ENCODE measurements at places on chromosomes 5 and 9.

GRCh38 chr9:35829084-35829763 is at the start of gene TMEM8B:
TMEM8B (plus strand) TSS chr9:35829228; CDS start chr9:35829448, 220 bp downstream.
- peak; percentile 85 for DNase-seq

GRCh38 chr5:140295414-140295813 is 7.5 kb downstream of the PFDN1 start:
- no peak for DNase-seq

GRCh38 chr5:147248561-147248960 is 13.7 kb downstream of the STK32A start:
- no peak for DNase-seq

DNA sequence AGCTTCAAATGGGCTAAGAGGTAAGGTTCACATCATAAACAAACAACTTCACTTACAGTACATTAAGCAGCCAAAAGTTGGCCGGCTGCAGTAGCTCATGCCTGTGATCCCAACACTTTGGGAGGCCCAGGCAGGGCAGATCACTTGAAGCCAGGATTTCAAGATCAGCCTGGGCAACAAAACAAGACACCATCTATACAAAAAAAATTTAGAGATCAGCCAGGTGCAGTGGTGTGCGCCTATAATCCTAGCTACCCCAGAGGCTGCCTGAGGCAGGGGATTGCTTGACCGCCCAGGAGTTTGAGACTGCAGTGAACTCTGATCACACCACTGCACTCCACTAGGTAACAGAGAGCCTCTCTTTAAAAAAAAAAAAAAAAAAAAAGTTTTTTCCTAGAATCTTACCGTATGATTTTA is 16.9 kb downstream of the UBTD2 start:
- no peak for DNase-seq

- DNase-seq: no peak
These were observed 2.1 kb downstream of the EDIL3 start for GRCh38 chr5:84382363-84383295.

- no peak for DNase-seq
These were observed 34.5 kb upstream of the RASA1 start for GRCh38 chr5:87233143-87233542.

GRCh38 chr5:64569858-64570257 is 64.0 kb downstream of the RGS7BP start:
- no peak for DNase-seq

DNA sequence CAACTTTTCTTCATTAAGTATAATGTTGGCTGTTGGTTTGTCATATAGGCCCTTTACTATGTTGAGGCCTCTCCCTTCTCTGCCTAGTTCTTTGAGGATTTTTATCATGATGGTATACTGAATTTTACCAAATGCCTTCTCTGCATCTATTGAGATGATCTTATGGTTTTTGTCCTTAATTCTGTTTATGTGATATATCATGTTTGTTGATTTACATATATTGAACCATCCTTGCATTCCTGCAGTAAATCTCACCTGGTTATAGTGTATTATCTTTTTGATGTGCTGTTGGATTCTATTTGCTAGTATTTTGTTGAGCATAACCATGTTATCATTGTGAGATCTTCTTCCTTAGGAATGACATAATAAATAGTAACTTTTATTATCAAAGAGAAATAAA is 362.9 kb downstream of the CCDC171 start:
- no peak for DNase-seq

DNA sequence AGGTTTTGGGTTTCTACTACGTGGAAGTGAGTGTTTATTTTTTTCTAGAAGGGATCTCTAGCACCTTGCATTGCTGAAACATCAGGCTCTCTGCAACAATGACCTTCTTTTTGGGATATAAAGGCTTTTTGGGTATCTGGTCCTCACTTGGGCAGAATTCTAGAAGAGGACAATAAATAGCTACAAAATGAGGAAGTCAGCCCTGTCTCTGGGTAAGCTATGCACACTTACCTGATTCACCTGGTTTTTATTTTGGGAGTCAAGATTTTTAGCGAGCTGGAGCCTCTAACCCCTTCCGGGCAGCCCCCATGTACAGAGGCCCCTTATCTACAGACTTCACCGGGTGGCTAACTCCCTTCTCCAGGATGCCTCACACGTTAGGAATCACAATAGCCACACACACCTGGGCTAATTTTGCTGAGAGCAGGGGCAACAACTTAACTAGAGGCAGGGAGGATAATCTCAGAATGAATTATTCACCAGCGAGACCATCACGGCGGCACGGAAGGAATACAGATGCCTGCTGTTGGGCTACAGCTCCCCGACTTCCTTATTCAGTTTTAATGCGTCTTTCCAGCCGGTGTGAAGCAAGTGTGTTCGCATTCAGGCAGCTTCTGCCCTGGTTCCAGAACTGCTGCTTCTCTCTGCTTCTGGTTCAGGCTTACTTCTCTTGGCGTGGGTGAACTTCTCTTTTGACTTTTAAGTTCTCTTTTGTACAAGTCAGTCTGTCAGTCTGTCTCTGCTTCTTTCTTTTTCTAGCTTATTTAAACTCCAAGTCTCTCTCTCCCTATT is 341.0 kb upstream of the PANK3 start:
- DNase-seq: no peak

DNA sequence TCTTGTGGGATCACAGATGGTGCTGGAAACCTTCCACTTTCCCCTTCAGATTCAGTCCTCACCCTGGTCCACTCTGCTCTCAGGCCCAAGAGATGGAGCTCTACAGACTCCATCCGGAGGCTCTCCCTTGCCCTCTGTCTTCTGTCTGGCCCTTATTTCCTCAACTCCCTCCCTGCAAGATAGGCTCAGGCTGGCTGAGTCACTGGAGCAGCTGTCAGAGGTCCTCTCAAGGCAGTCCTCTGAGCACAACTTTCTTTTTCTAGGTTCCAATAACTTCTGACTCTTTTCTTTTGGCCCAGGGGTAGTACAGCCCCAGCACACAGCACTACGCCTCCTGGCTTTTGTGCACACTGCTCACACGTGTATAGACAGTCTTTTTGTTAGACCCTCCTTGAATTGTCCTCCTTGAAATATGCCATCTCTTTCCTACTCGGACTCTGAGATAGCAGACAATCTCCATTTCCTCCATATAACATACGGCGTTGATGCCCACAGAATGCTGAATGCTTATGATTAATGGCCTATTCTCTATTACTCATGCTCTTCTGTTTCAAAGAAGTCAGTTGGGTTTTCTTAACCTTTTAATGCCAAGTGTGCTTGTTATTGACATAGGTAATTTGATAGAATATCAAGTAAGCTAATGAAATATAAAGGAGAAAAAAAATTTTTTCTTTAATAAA is 193.1 kb downstream of the SLC12A2 start:
- DNase-seq: no peak

DNA sequence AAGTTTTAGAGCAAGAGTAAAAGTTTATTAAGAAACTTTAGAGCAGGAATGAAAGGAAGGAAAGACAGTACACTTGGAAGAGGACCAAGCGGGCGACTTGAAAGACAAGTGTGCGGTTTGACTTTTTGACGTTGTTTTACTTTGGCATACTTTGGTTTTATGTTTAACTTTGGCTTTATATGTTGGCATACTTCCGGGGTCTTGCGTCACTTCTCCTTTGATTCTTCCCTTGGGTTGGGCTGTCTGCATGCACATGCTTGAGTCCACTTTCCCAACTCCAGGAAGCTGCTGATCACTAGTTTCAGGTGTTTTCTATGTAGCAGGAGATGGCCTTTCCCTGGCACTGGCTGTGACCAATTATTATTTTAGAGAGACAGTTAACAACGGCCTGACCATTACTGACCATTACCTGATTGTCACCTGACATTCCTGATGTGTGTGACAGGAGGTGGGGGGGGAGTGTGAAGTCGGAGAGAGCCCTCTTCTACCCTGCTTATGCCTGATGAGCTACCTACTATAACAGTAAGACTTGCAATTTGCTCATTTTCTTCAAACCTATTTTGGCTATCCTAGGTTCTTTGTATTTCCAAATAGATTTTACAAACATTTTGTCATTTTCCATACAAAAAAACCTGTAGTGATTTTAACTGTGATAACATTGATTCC is 45.5 kb downstream of the TNFSF8 start:
- no peak for DNase-seq

All from activated CD4-positive, CD25-positive, alpha-beta regulatory T cell treated with anti-CD3 and anti-CD28 coated beads, Interleukin-2, amount 50 U/mL, for 16 hours (primary cell).